Stimulated activated CD8-positive, alpha-beta memory T cell treated with anti-CD3 and anti-CD28 coated beads, Interleukin-15, amount 100 ng/mL, for 48 hours (primary cell): ENCODE measurements at places on chromosomes 13 and 19.

DNA sequence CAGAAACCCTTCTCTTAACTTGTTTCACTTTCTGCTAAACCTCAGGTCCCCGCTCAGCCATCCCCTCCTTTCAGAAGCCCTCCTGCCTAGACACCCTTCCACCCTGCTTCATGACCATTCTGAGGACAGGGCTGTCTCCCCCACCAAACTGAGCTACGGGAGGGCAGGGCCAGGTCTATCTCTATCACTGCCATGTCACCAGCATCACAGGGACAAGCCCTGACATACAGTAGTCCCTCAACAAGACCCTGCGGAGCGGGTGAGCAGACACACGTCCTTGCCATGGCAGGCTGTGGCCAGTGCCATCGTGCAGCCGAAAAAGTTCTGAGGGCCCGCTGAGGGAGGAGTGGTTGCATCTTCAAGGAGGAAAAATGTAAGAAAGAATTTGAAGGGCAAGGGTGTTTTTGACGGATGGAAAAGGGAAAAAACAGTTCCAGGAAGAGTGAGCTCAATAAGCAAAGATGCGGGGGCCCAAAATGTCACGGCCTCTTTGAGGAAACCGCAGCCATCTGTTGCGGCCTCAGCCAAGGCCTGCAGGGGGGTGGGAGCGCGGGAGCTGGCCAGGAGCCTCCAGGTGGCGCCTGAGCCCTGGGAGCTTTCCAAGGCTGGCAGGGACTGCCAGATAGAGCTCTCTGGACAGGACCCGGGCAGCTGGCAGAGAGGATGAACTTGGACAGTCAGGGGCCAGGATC is 8.1 kb downstream of the PTGIR start:
- no peak for DNase-seq

- peak; percentile 65 for DNase-seq
Observed at GRCh38 chr19:4831304-4831978, at the start of gene TICAM1. TSS of gene TICAM1 (minus strand) at chr19:4831712. CDS start at chr19:4818377, 13,335 bp downstream.

- no peak for DNase-seq
Observed at GRCh38 chr19:7287722-7288121, 6.5 kb downstream of the INSR start.

DNA sequence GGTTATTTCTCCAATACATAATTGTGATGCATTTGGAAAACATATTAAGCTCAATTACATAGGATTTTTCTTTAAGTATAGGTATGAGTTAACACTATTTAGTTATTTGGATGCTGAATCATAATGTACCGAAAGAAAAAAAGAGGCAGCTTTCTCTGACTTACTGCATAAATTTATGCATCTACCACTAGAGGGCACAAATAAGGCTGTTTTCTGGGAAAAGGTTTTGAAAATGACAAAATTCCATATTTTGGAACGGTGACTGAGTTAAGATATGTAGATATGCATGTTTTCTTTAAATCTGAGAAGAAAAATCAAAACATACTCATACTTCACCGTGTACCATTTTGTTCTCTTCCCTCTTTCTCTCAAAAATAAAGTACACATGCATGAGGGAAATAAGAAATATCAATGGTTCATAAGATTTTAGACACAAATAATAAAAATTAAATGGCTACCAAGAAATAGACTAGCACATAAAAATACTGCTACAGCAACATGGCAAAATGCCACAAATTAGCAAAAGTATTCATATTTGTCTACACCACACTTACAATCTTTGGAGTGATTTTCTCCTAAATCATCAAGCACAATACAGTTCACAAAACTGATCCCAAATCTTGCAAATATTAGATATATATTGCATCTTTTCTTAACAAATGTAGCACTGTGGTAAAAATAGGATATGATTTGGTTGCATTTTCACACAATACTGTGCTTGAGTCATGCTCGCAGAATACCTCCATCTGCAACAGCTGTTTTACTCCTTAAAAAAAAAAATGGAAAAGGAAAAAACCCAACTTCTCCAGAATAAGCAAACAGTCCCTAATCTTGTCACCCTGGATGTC is 260.0 kb downstream of the FGF14 start:
- DNase-seq, result no peak

GRCh38 chr13:59356607-59357006 is 807.1 kb downstream of the DIAPH3 start:
- no peak for DNase-seq
